ENCODE measurements at places on chromosomes 4 and X.

- DNase-seq = no peak
Observed at GRCh38 chrX:74218895-74219294, 85.1 kb upstream of the ZCCHC13 start.

GRCh38 chr4:143337600-143338287 is 1.1 kb downstream of the GAB1 start:
- no peak for DNase-seq

DNA sequence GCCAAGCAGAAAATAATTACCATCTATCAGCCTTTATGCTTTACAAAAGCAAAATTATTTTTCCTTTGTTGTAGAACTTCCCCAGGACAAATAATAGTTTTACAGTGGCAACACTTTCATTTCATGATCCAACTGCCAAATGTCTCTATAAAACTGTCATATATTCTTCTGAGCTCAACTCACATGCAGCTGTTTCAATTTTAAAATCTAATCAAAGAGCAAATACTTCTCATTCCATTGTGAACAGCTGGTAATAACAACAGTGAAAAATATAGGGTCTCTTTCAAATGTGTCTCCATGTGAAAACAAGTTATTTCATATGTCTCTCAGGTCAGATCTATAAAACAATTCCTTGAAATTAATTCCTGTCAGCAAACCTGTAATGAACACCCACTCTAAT is 270.6 kb upstream of the SLC7A11 start:
- DNase-seq = no peak

GRCh38 chrX:38803243-38803587 is 2.0 kb downstream of the MID1IP1 start:
- no peak for DNase-seq

DNA sequence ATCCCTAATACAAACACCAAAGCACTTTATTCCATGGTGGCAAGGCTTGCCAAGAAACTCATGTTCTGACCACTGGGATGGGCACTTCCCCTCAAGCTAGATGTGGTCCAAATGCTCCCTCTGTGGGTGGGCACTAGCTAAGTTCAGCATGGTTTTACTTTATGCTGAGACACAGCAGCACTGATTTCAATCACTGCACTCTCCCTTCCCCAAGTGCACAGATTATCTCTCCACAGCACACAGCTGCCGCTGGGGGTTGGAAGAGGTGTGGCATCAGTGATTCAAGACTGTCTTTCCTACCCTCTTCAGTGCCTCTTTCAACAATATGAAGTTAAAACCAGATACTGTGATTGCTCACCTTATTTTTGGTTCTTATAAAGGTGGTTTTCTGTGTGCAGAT is 16.5 kb upstream of the GUCY2F start:
- no peak for DNase-seq
